ENCODE measurements at places on chromosomes 5 and 9.

GRCh38 chr5:52334367-52334766 lies 453.3 kb upstream of the ITGA1 start:
- DNase-seq: no peak

DNA sequence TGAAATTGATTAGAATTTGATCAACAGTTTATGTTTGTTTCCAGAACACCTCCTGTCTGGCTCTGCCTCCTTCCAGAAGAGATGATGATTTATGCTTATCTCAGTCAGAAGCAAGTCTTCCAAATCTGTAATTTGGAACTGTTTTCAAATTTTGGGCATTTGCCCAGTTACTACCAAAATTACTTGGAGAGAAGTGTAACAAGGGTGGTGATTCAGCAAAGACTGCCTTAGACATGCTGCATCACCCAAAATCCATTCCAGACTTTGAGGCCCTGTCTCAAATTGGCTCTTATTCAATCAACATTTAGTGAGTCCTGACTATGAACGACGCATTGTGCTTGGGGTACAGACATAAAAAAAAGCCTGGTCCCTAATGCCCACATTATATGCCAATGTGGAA lies 89.4 kb downstream of the SH3TC2 start:
- no peak for DNase-seq

DNA sequence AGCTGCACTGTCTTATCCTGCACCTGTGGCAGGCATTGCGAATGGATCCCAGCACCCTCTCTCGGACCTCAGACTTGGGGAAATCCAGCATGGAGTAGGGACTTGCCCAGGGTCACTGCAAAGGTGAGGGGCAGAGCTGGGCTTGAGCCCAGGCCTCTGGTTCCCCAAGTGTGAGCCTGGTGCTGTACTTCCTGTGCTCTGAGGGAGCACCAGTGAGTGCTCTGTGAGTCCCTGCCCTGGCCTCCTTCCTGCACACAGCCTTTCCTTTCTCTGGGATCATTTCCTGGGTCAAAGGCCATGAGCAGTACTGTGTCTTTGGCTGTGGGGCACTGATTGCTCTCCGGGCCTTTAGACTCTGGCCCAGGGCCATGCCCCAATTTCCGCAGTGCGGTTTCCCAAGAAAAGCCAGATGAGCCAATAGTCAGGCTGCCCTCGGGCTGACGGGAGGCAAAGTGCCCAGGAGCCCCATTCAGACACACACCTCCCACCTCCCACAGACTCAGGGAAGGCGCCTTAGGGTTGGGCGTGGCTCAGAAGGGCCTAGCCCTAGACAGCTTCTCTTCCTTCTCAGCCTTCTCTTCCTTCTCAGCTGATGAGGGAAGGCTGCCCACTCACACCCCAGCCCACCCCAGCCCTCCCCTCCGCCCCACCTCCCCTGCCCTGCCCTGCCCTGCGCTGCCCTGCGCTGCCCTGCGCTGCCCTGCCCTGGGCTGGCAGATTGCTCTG lies 23.3 kb upstream of the TRIM14 start:
- DNase-seq: peak; percentile 29

DNA sequence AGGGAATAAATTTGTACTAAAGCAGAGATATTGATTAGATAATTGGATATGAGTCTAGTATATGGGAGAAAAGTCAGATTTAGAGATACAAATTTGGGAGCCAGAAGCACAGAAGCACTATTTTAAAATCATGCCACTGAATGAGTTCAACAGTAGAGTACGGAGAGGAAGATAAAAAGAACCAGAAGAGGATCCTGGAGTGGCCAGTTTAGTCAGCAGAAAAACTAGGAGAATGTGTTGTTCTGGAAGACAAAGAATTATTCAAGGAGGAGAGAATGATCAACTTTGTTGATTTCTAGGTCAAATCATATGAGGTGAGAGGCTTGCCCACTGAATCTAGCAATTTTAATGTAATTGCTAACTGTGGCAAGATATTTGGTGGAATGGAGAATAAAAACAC lies 67.0 kb downstream of the NIPBL start:
- no peak for DNase-seq

DNA sequence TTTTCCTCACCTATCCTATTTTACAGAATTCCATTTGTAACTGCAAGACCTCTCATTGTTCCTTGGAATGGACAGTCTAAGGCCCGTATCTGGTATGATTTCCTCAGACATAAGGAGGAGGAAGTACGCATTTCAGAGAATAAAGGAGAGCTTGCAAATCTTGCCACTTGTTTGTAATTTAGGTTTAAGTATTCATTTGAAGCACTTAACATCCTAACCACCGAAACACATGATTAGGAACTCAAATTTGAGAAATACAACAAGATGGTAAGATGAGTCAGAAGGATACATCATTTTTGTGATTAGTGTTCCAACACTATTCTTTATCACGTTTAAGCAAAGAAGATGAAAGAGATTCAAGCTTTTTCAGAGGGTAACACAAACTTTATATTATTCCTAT lies 3.9 kb upstream of the ZCCHC9 start:
- DNase-seq: no peak

DNA sequence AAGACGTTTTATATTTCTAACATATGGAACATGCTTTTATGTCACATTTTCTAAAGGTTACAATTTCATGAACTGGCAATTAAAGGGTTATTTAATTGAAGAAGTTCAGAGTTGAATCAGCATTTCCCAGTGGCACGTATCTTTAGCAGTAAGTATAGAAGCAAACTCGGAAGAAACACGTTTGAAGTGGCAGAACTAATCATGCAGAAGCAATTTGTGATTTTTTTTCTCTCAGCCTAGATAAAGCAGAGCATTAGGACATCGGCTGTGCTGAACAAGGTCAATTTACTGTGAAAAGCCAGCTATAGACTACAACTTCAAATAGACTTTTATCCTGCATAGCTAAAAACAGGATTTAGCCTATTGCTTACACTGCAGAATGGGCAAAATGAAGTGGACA lies 104.7 kb downstream of the ISL1 start:
- no peak for DNase-seq
